ENCODE measurements at places on chromosomes 5 and 9. TPM values are rescaled to one million over a fixed set of nuclear protein-coding genes. Genes with fewer than 3 reads are reported as not detected.

IL33 gene
- not detected for total RNA-seq

KIAA0825 gene
- 2.1 TPM for total RNA-seq

BNC2 gene
- total RNA-seq: not detected

GARIN3 gene
- total RNA-seq: not detected

PROB1 gene
- 3.4 TPM for total RNA-seq

UIMC1 gene
- 53.0 TPM for total RNA-seq

DNA sequence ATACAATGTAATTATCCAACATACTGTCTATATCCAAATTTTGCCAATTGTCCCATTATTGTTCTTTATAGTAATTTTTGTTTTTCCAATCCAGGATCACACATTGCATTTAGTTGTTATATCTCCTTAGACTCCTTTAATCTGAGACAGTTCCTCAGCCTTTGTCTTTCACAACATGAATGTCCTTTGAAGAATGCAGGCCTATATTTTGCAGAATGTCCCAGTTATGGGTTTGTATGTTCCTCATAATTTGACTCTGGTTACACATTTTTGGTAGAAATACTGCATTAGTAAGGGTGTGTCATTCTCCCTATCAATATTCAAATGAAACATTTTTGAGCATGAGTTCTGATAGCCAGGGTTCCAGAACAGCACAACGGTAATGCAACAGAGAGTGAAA lies 6.7 kb downstream of the CD180 start:
- H3K36me3 ChIP-seq: peaks cover 36% of the 10 kb centered on the region
- H3K4me3 ChIP-seq: no peak overlapping the region
- DNase-seq: no peak
- H3K27me3 ChIP-seq: no peaks in the 10 kb centered on the region
- H3K4me1 ChIP-seq: peaks cover 57% of the 10 kb centered on the region

DNA sequence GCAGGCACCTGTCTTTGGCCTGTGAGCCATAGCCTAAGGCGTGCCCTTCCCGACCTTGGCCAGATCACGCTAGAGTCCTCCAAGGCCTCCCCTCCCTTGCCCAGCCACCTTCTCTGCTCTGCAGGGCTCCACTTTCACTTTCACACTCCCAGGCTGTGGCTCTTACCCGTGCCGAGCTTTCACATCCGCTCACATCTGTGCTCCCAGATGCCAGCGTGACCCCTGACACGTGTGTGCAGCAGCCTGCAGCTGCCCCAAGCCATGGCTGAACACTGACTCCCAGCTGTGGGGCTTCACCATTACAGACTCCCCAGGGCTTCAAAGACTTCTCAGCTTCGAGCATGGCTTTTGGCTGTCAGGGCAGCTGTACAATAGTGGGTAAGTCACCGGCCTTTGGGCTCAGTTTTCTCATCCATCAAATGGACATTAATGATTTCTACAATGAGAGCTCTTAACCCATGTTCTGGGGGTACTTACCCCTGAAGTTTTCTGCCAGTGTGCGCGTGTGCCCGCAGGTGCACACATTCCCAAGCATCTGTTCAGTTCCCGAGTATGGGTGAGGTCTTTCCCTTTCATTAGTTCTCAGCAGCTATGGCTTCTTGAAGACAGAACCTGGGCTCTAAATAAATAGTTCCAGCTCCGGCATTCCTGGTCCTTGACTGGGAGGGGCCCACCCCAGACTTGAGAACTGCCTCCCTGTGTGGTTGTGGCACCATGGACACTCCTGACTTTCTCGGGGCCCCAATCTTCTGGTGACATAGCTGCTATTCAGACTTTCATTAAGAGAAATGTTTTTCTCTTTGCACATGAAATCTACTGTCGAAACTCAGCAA lies 118.6 kb downstream of the RGS3 start:
- H3K27me3 ChIP-seq: no peaks in the 10 kb centered on the region
- peaks cover 90% of the 10 kb centered on the region for H3K4me1 ChIP-seq
- H3K27ac ChIP-seq: peak overlapping the region; percentile 97
- H3K4me3 ChIP-seq: peak overlapping the region; percentile 85

GRCh38 chr5:61465066-61465465 lies 133.0 kb downstream of the ZSWIM6 start:
- H3K4me1 ChIP-seq: no peaks in the 10 kb centered on the region
- no peaks in the 10 kb centered on the region for H3K27me3 ChIP-seq
- no peak overlapping the region for H3K4me3 ChIP-seq
- H3K36me3 ChIP-seq: no peaks in the 10 kb centered on the region
- no peak for DNase-seq

- peak; percentile 39 for DNase-seq
- H3K36me3 ChIP-seq: peaks cover 6% of the 10 kb centered on the region
- H3K27me3 ChIP-seq: no peaks in the 10 kb centered on the region
- peaks cover 50% of the 10 kb centered on the region for H3K4me1 ChIP-seq
- H3K4me3 ChIP-seq: peak overlapping the region; percentile 7
Observed at GRCh38 chr5:142421621-142422397, 97.0 kb upstream of the SPRY4 start.

DNA sequence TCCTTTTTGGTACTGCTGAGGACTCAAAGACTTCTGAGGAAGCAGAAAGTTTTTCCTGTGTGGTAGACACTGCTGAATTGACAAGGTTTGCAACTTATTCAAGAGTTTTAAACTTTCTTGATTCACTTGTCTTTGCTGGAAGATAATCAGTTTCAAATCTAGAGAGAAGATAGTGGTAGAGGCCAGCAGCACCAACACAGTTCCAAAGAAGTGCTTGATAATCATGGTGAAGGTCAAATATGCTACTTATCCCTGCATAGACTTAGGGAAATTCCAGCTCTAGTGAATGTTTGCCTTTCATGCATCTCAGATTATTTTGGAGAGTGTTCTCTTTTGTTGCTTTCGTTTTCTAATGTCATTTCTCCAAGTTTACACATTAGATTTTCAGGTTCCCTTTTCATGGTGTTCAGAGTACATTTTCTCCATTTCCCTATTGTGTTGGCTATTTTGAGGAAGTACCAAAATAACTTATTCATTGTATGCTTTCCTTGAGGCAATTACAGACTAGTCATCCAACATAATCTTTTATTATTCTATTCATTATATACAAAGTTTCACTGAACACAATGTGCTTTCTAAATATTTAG lies 550 bp downstream of the IFNE start:
- peaks cover 15% of the 10 kb centered on the region for H3K27me3 ChIP-seq
- H3K27ac ChIP-seq: no peak overlapping the region
- no peaks in the 10 kb centered on the region for H3K4me1 ChIP-seq
- no peak overlapping the region for H3K4me3 ChIP-seq

DNA sequence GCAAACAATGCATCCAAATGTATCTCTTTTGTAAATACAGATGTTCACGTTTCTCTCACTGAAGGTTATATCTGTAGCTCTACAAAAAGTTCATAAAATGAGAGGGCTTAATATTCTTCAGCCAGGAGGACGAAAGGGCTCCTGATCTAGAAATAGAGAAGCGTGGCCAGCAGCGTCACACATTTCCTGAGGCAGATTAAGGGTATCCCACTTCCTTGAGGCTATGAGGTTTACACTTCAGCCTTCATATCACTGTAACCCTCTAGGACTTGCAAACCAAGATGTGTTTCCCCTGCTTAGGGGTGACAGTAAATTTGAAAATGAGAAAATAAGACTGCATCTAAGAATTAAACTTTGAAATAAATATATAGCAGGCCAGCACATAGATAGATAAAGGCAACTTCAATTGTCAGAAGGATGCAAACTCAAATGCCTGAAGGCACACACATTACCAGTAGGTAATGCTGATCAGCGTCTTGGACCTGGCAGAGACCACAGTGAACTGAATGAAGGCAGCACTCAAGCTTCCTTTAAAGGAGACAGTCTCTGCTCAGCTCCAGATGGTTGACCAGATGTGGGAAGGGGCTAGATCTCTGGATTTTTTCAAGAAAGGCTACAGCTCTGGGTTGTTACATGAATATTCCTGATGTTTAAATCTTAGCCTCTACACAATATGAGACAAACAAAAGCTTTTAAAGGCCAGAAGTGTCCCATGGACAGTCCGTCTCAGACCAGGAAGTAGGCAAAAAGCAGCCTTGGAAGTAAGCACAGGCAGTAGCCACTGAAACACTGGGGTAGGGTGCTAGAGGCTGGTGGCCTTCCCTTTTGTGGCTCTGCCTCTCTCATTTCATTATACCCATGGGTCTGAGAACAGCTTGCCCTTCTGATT lies 197.7 kb downstream of the MCTP1 start:
- DNase-seq: no peak
- no peaks in the 10 kb centered on the region for H3K36me3 ChIP-seq
- H3K27me3 ChIP-seq: peaks cover 9% of the 10 kb centered on the region
- no peak overlapping the region for H3K27ac ChIP-seq
- H3K4me1 ChIP-seq: no peaks in the 10 kb centered on the region

GRCh38 chr5:132261881-132262845 lies 4.7 kb downstream of the PDLIM4 start:
- H3K4me3 ChIP-seq: no peak overlapping the region
- H3K36me3 ChIP-seq: no peaks in the 10 kb centered on the region
- DNase-seq: no peak

DNA sequence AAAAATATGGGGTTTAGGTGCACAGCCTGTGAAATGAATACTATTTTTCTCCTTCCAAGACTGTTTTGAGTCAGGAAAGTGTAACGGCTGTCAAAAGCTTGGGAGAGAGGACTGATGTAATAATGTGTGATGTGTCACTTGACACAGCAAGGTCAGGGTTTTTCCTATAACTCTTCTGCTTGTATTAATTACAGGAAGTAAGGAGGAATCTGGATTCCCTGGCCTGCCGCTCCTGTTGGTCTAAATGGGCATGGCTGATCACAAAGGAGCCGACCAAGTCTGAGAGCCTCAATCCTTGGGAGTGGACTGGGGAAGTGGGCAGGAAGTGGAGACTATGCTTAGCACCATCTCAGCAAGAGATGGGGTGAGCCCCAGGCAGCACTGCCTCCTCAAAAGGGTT lies 16.7 kb upstream of the SLC28A3 start:
- no peak for DNase-seq
- no peak overlapping the region for H3K27ac ChIP-seq
- H3K27me3 ChIP-seq: no peaks in the 10 kb centered on the region
- no peaks in the 10 kb centered on the region for H3K4me1 ChIP-seq

DNA sequence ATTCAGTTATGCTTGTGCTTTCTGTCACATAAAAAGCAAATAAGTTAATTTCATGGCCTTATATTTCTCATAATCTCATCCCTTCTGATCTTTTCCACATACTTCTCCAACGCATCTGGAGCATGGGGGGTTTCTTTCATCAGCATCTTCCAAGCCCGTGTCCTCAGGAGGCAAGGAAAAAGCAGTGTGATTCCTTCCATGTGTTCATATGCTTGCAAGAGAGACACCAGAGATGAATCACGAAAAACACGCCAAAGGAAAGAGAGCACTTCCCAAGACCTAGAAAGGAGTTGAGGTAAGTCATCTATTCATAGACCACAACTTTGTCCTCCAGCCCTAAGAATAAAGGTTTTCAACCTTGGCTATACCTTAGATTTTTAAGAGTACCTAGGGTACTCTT lies 26.0 kb upstream of the SVEP1 start:
- no peak for DNase-seq
- H3K36me3 ChIP-seq: no peaks in the 10 kb centered on the region
- no peak overlapping the region for H3K4me3 ChIP-seq
- H3K27ac ChIP-seq: no peak overlapping the region
- no peaks in the 10 kb centered on the region for H3K27me3 ChIP-seq

All from activated CD4-positive, alpha-beta T cell treated with anti-CD3 and anti-CD28 coated beads, Interleukin-2, amount 10 ng/mL, durations not matched to agents 7 days and 5 days (primary cell).